ENCODE measurements at places on chromosomes 7 and 10.
A peak's percentile ranks its signal among the peaks of the same experiment; 100 is the strongest.

DNA sequence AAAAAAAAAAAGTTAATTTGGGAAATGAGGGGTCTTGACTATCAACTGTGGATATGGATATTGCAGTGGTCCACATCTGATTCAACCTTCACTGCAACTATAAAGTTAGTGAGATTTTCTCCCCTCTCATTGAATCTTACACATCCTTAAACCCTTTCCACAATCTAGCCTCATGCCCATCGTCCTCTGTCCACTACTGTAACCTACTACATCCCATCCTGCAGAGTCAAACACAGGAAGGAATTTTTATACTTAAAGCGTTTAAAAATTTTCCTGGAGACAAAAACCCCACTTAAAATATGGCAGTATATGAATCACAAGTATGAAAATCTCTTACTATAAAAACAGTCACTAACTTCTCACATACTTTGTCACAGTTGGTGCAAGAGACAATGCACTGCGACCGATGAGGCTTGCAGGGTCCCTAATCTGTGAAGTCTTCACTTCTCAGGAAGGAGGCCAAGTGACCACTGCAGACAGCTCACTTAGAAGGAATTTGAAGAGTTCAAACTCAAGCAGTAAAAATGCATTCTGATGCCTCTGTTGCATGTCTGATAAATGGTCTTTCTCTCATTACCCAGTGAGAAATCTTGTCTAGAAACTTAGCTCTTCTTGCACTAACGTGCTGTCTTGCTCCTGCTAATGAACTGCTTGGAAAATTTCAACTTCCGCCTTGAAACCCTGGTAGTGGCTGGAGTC, 50.3 kb upstream of the ST8SIA6 start:
- no peak for DNase-seq

GRCh38 chr10:6445671-6446316, 134.3 kb downstream of the PRKCQ start:
- DNase-seq = peak; percentile 70

- no peak for DNase-seq
These were observed 891.6 kb downstream of the GRM8 start for GRCh38 chr7:126361183-126361582.

DNA sequence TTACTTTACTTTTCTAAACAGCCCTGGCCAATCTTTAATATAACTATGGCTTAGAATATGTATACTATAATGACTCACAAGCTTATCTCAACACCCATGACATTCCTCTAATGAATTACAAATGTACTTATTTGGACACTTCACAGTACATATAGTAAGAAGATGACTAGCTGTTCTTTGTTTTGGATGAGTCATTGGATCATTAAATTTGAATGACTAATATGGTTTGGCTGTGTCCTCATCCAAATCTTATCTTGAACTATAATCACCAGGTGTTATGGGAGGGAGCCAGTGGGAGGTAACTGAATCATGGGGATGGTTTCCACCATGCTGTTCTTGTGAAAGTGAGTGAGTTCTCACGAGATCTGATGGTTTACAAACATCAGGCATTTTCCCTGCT, 807.5 kb upstream of the SORCS1 start:
- no peak for DNase-seq

DNA sequence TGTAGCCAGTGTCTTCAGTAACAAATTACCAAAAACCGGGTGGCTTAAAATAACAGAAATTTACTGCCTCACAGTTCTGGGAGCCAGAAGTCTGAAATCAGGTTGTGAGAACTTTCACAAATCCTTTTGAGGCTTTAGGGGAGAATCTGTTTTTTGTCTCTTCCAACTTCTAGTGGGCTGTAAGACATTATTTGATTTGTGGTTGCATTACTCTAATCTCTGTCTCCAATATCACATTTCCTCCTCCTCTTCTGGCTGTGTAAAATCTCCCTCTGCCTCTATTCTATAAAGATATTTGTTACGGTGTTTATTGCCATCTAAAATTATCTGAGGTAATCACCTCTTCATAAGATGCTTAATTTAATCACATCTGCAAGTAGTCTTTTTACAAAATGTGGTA, 1039.6 kb upstream of the LRRN3 start:
- no peak for DNase-seq

DNA sequence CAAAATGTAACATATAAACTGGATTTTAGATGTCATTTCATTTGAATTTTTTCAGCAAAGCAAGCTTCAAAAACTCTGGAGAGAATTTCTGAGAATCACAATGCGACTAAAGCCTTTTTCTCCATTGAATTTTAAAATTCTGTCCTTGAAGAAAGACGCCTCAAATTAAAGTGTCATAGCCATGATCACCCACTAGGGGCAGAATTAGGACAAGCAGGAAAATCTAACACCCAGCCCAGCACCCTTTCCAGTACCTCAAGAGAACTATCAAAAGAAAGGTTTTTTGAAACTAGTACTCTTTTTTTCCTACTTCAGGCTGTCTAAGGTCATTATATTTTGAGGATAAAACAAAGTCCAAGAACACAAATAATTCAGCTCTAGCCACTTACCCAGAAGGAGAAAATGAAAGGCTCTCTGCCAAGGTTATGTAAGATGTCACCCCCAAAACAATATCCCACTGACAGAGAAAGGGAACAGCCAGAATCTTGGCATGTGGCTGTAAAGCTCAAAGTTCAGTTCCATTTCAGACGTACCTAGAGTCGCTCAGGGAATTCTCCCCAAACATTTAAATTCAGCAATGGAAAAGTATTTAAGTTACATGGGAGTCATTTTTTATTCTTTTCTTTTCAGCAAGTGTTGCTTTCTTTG, 299.4 kb downstream of the SNX13 start:
- no peak for DNase-seq

GRCh38 chr10:21824409-21824808, 179.1 kb downstream of the DNAJC1 start:
- no peak for DNase-seq

- DNase-seq = no peak
These were observed 52.5 kb upstream of the VKORC1L1 start for GRCh38 chr7:65820287-65820950.

Measured in CD8-positive, alpha-beta T cell (primary cell).